ENCODE measurements at places on chromosomes 6 and 20.

GRCh38 chr6:169556758-169557548, 144.9 kb downstream of the WDR27 start:
- DNase-seq = no peak

GRCh38 chr6:169529931-169530751, 171.7 kb downstream of the WDR27 start:
- no peak for DNase-seq

- DNase-seq = no peak
These were observed 11.8 kb downstream of the TMEM14B start for GRCh38 chr6:10759312-10759839.

DNA sequence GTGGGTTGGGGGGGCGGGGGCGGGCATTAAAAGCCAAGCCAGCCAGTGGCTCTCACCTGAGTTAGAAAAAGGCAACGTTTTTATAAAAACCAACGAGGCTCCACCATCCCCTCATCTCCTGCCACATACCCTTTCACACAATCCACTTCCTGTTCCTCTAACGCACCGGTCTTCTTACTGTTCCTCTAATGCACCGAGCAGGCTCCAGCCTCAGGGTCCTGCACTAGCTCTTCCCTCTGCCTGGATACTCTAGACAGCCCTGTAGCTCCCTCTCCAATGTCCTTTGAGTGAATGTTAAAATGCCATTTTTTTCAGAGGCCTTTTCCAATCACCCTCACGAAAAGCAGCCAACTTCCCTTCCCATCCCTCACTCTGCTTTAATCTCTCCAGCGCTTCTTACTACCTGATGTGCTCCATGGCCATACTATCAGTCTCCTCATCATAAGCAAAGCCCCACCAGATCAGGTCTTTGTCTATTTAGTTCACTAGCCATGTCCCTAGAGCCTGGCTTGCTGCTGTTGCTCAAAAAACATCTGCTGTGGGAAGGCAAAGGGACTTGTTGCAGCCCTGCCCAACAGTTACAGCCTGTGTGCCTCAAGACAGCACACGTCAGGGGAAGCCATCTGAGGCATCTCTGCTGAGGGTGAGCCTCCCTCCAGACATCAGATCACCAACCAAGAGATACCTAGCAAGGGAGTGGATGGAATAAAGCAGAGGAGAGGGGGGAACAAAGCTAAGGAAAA, 3.9 kb downstream of the FKBP1A start:
- no peak for DNase-seq

DNA sequence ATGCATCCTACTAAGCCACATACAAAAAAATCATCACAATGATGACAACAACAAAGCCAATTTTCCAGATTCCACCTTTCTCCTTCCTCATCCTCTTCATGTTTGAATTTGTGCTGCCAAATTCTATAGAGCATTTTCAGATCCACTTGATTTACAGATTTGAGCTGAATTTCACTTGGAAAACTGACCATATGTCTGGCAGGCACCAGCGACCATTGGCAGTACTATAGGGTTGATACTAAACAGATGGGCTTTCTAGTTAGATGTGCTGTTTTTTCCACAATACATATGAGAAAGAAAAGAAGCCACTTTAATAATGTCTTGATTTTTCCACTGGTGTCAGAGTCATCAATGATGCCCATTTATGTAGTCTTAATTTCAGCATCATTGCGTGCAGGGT, 127.0 kb downstream of the PHACTR3 start:
- DNase-seq = no peak

GRCh38 chr6:686497-686896, 6.4 kb downstream of the EXOC2 start:
- DNase-seq = no peak

DNA sequence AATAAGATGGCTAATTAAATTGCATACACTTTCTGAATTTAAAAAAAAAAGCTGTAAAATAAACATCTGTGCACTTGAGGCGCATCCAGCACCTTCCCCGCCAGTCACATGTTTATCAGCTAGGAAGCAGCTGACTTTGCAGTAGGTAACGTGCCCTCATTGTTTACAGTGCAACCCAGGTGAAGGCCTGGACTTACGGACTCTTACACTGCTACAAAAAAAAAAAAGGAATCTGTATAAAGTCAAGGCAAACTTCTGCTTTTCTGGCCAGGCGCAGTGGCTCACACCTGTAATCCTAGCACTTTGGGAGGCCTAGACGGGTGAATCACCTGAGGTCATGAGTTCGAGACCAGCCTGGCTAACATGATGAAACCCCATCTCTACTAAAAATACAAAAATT, 327.8 kb downstream of the CDH4 start:
- DNase-seq = no peak

GRCh38 chr20:33948480-33948879, 45.2 kb upstream of the RALY start:
- DNase-seq = no peak

GRCh38 chr6:153790876-153791473, 248.1 kb upstream of the OPRM1 start:
- DNase-seq = no peak

DNA sequence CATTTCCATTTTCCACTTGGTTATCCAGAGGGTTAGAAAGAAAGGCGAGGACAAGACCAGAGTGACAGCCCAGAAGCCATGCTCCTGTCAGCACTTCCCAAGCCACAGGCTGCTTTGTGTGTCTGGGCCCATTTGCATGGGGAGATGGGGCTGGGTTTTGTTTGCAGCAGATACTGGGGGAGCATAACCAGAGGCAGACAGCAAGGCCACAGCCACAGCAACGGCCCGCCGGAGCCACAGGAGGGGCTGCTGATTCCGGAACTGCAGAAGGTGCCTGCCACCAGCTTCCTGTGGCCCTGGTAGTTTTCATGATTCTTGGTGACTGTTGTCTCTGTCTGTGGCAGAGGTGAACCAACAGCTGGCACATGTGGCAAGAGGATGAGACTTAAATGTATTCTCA, 106.6 kb downstream of the DLL1 start:
- DNase-seq = no peak

DNA sequence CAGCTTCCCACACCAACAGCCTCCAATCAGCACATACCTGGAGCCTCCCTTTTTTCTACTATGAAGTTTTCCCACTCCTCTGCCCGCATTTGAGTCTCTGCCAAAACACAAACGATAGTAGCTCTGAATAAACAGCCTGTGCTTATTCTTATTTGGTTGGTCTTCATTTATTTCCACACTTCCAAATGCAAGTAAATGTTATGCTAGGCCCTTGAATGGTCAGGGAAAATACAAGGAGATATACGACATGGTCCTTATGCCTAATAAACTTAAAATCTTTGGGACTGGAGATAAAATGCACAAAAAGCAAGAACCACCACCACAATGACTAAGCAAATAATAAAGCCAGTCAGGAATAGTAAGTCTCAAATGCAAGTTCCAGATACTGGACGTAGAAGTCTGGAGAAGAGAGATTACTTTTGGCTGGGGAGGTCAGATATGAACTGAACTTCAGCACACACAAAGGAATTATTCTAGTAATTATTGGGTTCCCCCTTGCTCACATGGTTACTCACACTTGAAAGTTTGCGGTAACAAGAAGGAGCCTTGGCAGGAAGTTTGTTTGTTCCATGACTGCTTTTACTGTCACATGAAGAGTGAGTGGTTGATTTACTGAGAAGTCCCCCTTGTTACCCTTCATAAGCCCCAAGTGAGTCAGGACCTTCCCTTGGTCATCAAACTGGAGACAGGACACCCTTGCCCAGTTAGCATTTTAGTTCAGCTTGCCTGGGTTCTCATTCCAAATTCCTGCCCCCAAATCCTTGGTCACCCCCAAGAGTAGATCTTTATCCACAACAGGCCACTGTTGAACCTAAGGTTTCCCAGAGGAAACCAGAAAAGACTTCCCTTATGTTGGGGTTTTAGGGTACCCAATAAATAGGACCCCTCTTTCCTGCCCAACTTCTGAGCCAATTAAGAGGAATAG, 511.2 kb upstream of the JARID2 start:
- no peak for DNase-seq

DNA sequence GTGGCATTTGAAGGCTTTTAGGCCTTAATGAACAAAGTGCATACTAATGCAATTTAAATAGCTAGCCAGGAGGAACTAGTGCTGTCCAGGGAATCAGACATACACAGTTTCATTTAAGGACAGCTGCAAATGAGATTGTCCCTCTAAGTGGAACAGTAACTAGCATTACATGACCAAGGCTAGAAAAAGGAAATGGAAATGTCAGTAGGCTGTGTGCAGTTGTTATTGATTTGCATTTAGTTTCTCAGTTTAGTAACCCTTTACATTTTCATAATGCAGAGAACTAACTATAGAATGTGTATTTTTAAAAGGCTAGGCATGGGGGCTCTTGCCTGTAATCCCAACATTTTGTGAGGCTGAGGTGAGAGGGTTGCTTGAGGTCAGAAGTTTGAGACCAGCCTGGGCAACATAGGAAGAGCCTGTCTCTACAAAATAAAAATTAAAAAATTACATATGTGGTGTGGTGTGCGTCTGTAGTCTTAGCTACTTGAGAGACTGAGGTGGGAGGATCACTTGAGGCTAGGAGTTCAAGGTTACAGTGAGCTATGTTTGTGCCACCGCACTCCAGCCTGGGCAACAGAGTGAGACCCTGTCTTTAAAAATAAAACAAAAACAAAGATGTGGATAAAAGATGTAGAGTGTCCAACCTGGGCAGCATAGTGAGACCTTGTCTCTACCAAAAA, 468.0 kb downstream of the UTRN start:
- DNase-seq = no peak

DNA sequence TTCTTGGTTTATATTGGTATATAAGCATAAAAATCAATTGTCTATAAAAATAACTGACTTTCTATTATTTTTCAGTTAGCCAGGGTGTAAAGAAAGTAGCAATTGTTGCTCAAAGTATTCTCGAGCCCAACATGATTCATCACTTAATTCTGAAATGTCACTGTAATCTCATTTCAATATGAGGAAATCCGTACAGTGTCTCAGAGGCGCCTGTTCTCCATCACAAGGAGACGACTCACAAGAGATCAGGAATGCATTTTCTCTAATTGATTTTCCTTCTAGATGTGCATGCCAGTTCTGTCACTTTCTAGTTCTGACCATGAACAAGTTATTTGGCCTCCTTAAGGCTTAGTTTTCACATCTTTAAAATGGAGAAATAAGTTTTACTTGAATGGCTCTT, 753.1 kb downstream of the MAFB start:
- no peak for DNase-seq

GRCh38 chr6:145626857-145627256, 108.5 kb downstream of the EPM2A start:
- no peak for DNase-seq

DNA sequence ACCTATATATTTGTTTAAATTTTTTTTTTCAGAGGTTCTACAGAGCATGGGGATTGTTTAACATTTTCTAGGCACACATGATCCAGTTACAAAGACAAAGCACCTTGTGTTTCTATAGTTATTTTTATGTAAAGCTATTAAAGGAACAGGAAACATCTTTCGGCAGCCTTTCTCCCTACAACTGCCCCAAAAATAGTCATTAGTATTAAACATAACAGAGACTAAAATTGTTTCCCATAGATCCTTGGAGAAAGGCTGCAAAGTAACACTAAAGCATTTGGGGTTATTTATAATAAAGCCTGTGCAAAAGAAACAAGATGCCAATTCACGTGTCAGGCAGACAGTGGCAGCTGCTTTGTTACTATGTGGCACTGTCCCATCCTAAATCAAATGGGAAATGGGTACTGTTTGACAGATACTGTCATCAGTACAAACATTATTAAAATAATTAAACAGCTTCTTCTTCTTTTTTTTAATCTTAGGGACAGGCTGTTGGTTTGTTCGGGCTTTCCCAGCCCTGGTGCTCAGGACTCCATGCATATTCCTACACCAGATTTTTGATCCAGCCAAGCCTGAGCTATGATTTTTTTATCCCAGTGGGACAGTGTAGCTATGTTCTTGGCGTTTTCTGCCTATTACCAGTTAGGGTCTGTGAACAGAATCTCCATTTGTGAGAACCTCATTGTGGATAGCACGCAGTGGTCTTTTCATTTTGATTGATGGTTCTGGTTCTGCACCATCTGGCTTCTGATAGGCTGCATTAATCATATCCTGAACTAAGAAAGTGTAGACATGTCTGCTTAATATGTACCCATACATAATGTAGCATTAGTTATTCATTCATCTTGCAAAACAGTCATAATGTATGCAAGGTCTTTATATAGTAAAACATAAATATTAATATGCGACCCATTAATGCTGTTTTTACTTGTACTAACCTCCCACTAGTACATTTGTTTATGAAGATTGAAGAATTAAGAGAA, 460.4 kb upstream of the SOX4 start:
- DNase-seq = no peak

DNA sequence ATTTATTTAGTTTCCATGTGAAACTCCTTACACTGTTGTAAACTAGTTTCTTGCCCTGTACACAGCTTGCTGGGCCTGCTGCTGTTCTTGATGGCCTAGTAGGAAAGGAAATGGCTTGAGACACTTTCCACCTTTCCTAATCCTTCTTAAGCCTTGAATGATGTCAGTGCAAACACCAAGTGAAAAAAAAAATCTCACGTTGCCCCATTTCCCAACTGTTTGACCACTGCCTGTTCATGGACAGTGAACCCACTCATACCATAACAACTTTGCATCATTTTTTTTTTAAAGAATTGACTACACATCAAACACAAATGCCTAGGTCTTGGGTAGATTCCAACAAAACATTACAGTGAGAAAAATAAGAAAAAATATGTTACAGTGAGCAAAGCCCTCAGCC, 653.6 kb upstream of the FLRT3 start:
- no peak for DNase-seq

GRCh38 chr6:128569732-128570679, 49.6 kb upstream of the PTPRK start:
- DNase-seq = no peak

DNA sequence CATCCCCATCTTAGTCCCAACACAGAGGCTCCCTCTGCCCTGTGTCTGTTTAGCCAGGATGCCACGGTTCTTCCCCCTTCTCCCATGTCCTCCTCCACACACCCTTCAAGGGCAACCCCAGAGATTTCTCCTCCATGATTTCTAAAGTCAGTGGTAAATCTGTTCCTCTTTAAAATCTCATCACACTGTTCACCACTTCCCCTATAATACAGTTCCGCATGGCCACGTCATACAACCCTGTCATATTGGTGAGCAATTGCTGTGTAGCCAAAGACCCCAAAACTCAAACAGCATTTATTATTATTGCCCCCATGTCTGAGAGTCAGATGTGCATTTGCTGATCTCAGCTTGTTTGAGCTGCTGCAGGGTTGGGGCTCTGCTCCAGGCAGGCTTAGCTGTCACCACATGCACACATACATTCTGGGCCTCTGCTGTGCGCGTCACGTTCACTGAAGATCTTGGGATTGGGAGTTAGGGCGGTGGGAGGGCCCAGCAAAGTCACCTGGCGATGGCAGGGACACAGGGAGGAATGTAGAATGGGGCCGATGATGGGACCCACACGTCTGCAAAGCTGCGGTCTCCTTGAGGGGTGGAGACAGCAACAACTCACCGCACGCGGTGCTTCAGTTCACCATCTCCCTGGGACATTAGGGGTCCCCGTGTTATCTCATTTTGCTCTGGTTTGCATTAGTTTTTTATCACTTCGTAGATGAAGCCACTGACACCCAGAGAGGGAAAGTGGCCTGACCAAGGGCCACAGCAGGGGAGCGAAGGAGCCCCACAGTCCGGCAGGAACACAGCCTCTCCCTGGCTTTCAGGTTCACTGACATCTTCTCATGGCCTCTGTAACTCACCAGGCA, 36.9 kb upstream of the CD93 start:
- no peak for DNase-seq

- no peak for DNase-seq
These were observed 84.5 kb downstream of the KIF13A start for GRCh38 chr6:17902974-17903373.

All from effector memory CD4-positive, alpha-beta T cell (primary cell).